Skeletal muscle tissue (tissue), 5 donors: ENCODE measurements at places on chromosomes 5 and 9. TPM values are rescaled to one million over a fixed set of nuclear protein-coding genes. Genes with fewer than 3 reads are reported as not detected.

The APBA1 gene
- 2.6 TPM for total RNA-seq

The ORM2 gene
- total RNA-seq: not detected

The COL23A1 gene
- 0.52 TPM for total RNA-seq

The CHSY3 gene
- 12.5 TPM for total RNA-seq

The IFNK gene
- total RNA-seq: not detected

The POU5F2 gene
- 4.7 TPM for total RNA-seq
